Stimulated activated CD4-positive, alpha-beta T cell treated with anti-CD3 and anti-CD28 coated beads, Interleukin-4, amount 100 ng/mL, for 1 hour (primary cell): ENCODE measurements at places on chromosomes 5 and 9.

- DNase-seq = no peak
Measured at GRCh38 chr9:109478665-109479380, 19.3 kb downstream of the PTPN3 start.

DNA sequence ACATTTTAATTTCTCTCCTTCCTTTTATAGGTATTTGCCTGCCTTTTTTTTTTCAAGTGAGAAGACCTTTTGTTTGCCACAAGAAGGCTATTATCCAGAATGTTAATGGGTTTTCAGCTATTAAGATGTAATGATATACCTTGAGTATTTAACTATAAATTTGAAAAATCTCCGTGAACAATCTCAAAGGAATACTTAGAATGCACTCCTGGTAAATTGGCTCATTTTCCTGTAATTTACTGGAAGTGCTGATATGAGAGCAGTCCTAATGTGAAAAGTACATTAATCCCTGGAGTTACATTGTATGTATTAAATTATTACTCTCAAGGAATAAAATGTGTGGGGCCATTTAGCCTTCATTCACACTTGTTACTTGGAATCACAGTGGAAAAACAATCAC is 32.4 kb downstream of the AOPEP start:
- no peak for DNase-seq

- DNase-seq = no peak
Measured at GRCh38 chr5:66246608-66247007, 102.5 kb downstream of the SREK1 start.

- DNase-seq = no peak
Measured at GRCh38 chr5:93993161-93993560, 251.8 kb upstream of the POU5F2 start.

- no peak for DNase-seq
Measured at GRCh38 chr9:20331095-20331685, 291.1 kb downstream of the MLLT3 start.

GRCh38 chr5:171978519-171978918 is 27.9 kb downstream of the FBXW11 start:
- no peak for DNase-seq

DNA sequence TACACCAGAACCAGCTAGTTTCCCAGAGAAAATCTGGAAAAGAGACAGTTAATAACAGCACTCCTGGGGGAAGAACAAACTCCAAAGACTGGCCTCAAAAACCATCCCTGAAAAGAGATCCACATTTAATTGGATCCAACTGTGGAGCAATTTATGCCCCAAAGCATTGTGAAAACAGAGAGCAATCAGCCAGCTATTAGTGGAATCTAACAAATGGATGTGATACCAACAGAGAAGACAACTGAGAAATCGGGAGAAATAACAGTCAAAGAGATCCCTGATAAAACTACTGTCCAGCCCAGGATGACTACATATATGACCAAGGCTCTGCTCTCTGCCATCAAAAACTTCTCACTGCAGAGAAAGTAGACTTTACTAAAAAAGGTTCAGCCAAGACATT is 40.5 kb upstream of the TRIO start:
- no peak for DNase-seq
